ENCODE measurements at places on chromosomes 3 and 15.

- no peak for DNase-seq
Measured at GRCh38 chr15:66720206-66721010, 18.4 kb downstream of the SMAD6 start.

DNA sequence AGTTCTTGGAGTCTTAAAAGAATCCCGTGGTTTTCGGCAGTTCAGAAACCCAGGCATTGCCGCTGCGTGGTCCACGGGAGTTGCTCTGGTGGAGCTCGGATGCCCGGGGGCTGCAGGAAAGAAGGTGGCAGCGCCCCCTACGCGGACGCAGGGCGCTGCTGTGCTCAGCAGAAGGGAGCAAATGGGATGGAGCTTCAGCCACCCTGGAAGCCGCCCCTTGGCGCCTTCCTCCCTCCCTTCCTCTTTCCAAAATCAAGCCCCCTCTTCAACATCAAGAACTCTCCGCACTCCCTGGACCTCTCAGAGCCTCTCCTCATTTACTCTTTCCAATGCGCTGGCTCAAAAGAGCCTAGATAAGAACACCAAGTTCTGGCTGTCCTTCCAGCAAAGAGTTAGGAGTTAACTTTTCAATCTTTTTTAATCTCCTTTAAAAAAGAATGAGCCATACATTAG lies 880 bp upstream of the CHRNA7 start:
- DNase-seq = no peak

- DNase-seq = no peak
Measured at GRCh38 chr3:15455756-15456155, 28.4 kb downstream of the EAF1 start.

DNA sequence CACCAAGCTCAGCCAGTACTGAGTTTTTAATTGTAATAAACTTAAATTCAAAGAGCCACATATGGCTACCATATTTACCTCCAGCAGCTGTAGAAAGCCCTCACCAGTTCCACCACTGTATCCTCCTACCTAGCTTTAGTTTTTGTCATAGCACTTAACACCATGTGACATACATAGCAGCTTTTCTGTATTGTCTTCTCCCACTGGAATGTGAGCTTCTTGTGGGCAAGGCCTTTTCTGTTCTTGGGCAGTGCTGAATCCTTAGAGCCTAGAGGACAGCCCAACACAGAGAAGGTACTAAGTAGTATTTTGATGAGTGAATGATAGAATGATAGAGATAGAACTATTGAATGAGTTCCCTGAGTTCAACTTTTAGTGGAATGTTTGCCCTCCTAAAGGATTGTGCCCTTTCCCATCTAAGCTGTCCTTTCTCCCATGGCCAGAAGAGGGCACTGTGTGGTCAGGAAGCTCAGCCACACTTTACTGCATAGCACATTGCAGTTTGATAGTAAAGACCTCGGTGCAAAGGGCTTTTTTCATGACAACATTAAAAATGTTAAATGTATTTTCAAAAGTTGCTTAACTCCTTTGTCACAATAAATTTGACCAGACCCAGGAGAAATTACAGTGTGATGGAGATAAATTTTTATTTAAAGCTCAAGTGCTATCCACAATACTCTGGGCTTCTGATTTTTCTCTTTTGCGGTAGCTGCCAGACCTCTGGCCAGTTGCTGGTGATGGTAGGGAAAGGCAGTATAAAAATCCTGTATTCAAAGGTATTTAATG lies 115.8 kb downstream of the GHSR start:
- no peak for DNase-seq

DNA sequence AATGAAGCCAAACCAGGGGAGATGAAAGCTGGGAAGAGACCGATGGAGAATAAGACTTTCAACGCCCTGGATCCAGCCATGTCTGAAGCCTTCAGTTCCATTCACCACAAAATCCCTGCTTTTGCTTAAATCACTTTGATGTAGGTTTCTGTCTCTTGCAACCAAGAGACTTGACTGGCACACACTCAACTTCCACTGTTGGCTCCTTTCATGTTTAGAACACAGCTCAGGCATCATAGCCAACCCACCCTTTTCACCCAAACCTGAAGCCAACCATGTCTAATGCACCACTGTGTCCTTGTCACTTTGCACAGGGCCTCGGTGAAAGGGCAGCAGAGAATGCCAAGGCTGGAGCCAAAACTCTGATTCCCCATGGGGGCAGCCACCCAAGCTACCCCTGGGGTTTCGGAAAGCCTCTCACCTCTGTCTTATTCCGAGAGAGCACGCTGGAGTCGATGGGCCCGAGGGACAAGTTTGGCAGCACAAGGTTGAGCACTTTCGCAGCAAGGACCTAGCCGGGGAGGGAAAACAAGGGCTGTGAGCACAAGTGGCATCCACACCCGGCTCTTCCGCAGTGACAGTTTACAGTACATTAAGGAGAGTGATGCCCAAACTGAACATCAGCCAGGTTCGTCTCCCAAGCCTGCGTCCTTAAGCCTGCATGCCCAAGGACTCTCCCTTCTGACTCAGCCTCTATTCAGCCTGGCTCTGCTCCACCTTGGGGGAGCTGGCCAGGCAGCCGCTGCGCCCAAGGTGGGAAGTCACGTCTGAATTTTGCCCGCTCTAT lies 37.6 kb downstream of the ABTB1 start:
- no peak for DNase-seq

GRCh38 chr15:45414215-45414885 lies 36.0 kb upstream of the GATM start:
- no peak for DNase-seq

All from GM12864 (cell line).